ENCODE measurements at places on chromosomes 16 and 17.

DNA sequence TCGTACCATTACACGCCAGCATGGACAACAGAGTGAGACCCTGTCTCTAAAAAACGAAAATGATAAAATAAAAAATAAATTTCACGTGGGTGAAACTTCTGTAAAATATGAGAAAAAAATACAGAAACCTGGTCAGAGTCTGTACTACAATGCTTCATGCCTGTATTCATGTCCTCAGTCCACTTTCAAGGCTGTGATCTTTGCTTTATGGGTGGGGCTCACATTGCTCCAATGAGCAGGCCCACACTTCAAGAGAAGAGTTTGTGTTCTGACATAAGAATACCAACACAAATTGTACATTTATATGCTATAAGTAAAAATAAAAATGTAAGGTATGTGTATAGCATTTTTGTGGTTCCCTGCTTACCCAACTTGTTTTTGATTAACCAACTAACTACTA, 32.2 kb upstream of the ABCA3 start:
- no peak for DNase-seq

DNA sequence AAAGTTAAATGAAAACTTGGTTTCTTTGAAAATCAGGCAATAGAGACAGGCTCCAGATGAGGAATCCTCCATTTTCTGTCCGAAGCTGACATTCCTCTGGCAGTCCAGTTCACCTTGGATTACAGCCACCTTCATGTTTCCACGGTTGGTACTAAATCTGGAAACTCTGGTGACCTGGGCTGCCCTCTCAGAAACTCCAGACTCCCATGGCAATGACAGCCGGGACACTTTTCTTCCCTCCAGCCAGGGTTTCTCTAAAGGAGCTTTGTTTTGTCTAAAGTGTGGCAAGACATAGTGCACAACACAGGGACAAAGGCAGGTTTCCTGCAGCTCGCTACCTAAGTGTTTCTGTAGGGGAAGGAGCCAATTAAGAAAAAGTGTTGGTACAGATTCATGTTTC, 36.0 kb downstream of the CLUAP1 start:
- DNase-seq, result no peak

DNA sequence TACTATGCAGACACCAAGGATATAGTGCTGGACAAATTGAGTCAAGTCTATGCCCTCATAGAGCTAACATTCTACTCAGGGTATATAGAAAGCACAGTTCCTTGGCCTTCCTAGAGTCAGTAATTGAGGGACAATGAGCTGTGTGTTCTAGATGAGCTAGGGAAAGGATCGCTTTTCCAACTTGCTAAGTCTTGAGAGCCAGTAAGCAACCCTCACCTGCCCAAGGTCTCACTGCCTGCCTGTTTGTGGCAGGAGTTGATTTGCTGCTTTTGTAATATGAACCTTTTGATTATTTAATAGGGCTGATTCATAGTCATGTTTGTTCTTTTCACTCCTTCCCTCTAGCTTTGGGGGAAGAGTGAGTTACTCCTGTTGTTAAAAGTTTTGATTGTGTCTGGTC, 6.5 kb downstream of the DDX42 start:
- no peak for DNase-seq

DNA sequence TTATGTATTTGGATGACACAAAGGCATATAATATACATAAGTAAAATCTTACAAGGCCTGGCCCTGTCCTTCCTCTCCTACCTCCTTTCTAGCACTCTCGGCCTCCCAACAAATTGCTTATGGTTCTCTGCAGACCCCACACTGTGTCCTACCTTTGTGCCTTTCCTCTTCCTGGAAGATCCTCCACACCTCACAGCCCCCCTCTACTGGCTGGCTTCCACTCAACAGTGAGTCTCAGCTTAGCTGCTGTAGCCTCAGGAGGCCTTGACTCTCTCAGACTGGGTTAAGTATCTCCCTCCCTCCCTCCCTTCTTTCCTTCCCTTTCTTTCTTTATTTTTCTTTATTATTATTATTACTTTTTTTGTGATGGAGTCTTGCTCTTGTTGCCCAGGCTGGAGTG, 8.3 kb upstream of the SLC52A1 start:
- no peak for DNase-seq

DNA sequence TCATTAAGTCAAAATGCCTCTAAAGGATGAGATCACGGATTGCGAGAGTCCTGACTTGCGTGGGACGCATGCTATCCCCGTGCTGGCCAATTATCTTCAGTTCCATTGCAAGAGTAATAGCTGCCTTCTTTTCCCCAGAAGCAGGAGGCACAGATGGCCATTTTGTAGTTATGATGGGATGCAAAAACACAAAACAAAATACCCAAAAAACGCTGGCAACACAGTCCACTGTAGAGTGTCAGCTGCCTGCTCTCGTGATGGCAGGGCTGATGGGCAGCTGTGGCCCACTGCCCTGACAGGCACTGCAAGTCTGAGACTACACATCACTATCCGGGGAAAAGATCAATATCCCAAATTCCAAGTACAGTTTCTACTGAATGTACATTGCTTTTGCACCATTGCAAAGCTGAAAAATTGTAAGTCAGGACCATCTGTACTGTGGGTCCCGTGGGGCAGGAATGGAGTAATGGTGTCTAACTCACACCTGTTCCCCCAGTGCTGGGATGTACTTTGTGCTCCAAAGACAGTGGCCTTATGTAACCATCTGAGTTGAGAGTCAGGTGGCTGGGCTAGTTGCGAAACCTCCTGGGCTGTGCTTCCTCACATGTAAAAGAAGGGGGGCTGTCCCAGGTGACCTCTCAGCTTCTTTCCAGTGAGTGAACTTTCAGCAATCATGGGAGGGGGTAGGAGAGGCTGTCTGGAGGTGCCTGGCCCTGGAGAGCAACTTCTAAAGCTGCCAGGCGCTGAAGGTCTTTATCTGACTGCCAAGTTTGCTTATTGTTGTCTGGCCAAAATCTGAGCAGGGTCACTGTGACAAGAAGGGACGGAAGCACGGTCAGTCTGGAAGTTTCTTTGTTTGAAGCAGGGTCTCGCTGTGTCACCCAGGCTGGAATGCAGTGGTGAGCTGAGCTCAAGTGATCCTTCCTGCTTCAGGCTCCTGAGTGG, 4.7 kb downstream of the SLC47A1 start:
- DNase-seq, result no peak

DNA sequence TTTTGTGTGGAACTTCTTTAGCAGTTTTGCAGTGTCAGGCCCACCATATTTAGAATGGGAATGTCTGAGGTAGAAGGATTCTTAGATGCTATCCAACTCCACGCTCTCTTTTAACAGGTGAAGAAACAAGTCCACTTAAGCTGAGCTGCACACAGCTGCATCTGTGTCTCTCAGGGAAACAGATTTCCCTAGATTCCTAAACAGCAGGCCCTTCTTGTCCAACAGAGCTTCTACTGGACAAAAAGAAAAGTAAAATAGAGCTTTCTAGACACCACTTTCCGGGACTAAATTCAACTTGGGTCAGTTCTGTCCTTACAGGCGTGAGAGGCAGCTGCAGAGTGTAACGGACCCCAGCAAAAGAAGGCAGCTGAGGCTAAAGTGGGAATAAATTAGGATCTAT, 51.7 kb downstream of the SNX11 start:
- no peak for DNase-seq

DNA sequence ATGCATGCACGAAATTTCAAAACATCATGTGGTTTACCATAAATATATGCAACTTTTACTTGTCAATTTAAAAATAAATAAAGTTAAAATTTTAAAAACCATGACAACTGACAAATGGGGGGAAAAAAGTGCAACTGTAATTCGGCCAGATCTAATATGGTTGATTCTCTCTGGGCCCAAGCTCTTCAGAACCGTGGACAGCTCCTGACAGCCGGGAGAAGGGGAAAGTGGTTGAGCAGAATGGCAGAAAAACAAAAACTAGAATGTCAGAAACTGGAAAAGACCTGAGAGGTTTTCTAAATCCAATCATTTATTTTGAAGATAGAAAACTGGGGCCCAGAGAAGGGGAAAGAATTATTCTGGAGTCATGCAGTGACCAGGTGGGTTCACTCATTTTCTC, 126.6 kb downstream of the TMEM132E start:
- DNase-seq, result no peak

DNA sequence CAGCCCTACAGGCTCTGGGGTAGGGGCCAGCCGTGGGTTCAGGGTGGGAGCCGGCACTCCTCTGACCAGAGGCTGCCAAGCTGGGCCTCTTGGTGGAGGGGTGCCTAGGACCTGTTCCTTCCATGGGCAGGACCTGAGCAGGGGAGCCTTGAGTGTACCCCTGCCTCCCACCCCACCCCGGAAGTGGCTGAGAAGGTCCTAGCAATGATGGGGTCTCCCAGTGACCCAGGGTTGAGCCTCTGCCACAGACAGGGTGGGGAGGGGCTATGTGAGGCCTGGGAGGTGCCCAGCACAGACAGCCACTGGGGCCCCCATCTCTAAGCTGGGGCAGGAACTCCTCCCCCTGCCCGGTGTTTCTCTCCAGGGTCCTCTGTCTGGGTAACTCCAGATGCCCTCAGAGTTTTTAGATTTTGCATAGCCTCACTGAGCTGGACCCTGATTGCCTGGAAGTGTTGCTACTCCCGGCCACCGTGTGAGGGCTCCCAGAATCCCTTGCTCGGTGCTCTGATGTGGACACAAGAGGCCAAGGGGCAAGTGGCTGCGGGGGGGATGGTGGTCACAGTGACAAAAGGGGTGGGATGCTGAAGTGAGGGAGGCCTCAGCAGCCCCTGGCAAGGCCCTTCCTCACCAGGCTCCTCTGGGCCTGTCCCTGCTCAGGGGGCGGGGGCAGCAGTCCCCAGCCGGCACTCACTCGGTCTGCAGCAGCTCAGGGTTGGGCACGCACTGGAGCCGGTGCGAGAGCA, 6.4 kb upstream of the MTSS2 start:
- no peak for DNase-seq

Measured in posterior cingulate gyrus (tissue), 11 donors.